ENCODE measurements at places on chromosomes 5 and 9. TPM values are rescaled to one million over a fixed set of nuclear protein-coding genes. Genes with fewer than 3 reads are reported as not detected.

GRCh38 chr5:107630184-107630583 lies 40.6 kb downstream of the EFNA5 start:
- DNase-seq, result no peak

ADAMTSL2 gene
- total RNA-seq, result 0.61 TPM

- DNase-seq, result no peak
Observed at GRCh38 chr5:143205883-143206195, 197.6 kb downstream of the NR3C1 start.

PLPPR1 gene
- 1.8 TPM for total RNA-seq

GRCh38 chr9:36632892-36633291 lies 60.2 kb downstream of the MELK start:
- no peak for DNase-seq

DNA sequence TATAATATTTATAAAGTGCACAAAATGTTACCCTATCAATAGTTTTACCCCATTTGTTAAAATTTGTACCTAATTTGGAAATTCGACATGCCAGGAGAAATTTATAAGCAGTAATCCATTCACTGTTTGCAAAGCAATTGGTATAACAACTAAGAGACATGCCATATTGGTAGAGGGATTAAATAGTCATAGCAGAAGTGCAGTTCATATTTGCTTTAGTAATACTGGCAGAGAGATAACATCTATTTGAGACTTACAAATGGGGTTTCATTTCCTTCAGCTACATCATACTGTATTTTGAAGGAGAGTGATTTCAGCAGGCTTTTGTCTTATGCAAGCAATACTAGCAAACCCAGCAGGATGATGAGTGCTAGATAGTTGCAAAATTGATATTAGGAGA lies 610.4 kb upstream of the CDH10 start:
- DNase-seq, result no peak

GRCh38 chr9:14779566-14780022 lies 57.1 kb upstream of the CER1 start:
- DNase-seq, result no peak

HK3 gene
- total RNA-seq, result not detected

SLIT3 gene
- total RNA-seq, result 0.75 TPM

DNA sequence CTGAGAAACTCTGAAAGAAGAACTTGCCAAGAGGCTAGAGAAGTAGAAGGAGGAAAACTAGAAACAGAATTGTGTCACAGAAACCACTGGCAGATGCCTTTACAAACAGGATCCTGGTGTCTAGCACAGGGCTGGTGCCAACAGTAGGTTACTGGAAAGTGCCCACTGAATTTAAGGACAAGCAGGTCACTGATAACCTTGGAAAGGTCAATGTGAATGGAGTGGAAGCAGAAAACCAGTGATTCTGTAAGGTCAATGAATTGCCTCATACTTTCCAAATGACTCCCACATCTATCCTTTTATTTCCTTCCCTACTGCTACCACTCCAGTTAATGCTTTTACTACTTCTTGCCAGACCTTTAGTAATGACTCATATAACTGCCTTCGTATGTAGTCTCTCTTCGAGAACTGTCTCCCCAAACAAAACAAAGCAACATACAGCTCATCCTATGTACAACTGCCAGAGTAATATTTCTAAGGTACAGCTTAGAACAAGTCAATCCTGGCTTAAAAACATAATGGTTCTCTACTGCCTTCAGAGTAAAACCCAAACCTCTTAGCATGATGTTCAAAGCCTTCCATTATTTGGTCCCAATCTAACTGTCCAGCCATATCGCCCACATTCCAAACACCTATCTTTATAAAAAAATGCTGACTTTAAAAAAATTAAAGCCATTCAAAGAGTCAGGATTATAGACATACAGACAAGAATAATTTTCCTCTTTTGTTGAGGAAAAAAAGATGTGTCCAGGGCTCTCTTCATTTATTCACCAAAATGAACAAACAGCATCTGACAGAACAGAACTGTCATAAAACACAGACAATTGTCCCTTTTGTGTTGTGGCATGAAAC lies 52.5 kb downstream of the NR3C1 start:
- no peak for DNase-seq

DNA sequence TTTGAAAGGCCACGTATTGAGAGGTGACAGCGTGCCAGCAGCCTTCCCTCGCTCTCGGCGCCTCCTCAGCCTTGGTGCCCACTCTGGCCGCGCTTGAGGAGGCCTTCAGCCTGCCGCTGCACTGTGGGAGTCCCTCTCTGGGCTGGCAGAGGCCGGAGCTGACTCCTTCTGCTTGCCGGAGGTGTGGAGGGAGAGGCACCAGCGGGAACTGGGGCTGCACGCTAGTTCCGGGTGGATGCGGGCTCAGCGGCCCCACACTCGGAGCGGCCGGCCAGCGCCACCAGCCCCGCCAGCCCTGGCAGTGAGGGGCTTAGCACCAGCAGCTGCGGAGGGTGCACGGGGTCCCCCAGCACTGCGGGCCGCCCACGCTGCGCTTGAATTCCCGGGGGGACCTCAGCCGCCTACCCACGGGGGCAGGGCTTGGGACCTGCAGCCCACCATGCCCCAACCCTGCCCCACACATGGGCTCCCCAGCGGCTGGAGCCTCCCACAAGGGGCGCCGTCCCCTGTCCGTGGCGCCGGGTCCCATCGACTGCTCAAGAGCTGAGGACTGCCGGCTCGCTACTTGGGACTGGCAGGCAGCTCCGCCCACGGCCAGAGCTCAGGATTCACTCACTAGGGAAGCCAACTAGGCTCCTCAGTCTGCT lies 4.4 kb upstream of the OTULINL start:
- DNase-seq, result peak; percentile 54

IL5 gene
- not detected for total RNA-seq

DNA sequence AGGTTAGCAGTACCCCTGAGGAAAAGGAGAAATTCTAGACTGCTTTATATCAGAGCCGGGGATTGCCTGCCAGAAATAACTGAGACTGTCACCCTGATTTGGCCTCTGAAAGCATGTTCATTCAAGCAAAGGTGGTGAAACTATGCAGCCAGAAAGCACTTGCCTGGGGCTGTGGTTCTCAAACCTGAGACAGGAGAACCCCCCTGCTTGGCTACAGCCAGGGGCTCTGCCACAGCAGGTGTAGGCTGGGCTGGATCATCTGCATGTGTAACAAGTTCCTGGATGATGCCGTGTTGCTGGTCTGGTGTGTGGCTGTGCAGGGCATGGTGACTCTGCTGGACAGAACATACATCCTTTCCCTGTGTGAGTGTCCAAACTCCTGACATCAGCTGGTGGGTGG lies 157.8 kb downstream of the NXNL2 start:
- DNase-seq, result no peak

DNA sequence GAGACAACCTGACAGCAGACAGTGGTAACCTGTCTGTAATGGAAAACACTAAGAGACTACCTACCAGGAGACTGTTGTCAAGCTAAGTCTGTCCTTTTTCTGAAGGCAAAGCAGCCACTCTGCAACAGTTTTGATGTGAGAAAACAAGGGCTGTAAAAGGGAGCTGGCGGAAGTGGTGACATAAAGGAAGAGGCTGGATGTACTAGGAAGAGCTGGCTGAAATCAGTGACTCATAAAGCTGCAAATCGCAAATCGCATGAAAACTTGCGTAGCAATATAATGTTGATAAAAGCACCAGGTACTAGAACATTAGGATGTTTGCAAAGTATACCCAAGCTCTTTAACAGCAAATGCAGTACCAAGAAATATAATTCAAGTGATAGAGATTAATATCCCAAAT lies 1.4 kb downstream of the NSUN2 start:
- no peak for DNase-seq

ADAMTS12 gene
- 6.2 TPM for total RNA-seq

DNA sequence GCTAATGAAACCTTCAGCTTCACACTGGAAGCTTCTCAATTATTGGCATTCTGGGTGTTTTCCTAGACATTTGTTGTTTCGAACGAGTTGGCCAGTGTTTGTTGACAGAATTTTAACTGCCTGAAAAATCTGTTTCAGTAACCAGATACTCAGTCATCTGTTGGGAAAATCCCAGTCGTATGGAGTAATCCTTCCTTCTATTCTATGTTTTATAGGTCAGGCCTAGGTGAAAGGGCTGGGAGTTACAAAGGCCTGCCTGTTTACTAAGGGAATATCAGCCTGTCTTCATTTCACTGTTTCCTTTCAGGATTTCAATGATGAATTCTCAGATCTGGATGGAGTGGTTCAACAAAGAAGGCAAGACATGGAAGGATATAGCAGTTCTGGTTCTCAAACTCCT lies 59.9 kb downstream of the GRAMD2B start:
- no peak for DNase-seq

CREBRF gene
- total RNA-seq, result 2.7 TPM

DNA sequence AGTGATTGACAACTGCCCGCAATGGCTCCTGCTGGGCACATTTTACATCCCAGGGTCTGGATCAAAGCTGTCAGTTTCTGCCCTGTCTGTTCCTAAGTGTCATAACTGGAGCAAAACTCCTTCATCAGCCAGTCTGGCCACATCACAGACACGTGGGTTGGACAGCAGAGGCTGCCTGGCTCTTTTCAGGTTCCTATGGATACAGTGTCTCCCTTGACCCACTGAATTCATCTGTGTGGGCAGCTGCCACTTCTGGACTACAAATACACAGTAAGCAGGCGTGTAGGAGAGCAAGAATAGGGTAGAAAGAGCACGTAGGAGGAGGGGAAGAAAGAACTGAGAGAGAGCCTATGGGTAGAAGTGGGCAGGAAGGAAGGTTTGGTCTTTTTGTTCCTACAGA lies 238.0 kb downstream of the ENC1 start:
- no peak for DNase-seq

- DNase-seq, result no peak
Observed at GRCh38 chr9:110933350-110934001, 104.8 kb downstream of the LPAR1 start.

GRCh38 chr5:59782856-59783255 lies 110.7 kb downstream of the PDE4D start:
- no peak for DNase-seq

GRCh38 chr5:146447734-146448380 lies 724 bp downstream of the TCERG1 start:
- DNase-seq, result no peak

DNA sequence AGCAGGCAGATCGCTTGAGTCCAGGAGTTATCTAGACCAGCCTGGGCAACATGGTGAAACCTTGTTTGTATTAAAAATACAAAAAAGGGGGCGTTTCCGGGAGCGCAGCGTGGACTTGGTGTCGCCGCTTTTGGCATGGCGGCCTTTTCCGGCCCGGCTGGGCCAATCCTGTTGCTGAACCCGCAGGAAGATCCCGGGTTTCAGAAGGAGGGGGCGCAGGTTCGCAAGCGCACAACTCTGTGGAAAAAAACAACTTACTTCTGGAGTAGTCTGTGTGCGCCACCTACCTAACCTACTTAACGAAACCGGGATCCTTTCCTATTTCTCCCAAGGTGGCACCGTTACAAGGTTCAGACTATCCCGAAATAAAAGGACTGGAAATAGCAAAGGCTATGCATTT lies 198.6 kb downstream of the MSX2 start:
- DNase-seq, result peak; percentile 62

DNA sequence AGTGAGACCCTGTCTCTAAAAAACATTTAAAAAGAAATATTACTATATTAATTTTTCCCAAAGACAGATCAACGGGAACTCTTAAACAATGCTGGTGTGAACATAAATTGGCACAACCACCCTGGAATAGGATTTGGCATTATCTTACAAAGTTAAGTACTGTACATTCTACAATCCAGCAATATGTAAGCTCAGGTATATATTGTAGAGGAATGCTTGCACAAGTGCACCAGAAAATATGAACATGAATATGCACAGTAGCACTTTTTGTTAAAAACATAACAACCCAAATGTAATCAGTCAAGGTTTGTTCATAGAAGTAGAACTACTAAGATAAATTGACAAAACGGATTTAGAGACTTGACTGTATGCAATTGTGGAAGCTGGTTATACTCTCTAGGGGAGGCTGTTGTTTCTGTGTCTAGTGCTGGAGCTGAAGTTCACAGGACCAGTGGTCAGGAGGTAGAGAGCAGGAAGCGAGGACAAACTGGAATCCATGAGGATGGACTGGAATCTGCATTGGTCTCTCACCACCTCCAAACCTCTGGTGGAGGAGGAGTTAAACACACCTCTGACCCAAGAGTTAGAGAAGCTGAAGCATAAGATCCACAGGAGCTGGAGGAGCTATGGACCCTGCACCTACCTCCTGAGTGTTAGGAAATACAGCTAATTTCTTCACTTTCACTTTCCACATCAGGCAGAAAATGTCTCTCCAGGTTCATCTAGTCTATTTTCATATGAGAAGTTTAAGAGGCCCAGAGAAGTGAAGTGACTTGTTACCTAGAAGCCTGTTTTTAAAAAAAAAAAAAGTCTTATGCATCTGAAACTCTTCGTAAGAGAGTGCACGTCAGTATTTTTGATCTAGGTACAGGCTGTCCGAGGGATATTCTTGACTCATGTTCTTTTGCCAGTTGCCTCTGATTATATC lies 20.3 kb upstream of the RIC1 start:
- no peak for DNase-seq

DNA sequence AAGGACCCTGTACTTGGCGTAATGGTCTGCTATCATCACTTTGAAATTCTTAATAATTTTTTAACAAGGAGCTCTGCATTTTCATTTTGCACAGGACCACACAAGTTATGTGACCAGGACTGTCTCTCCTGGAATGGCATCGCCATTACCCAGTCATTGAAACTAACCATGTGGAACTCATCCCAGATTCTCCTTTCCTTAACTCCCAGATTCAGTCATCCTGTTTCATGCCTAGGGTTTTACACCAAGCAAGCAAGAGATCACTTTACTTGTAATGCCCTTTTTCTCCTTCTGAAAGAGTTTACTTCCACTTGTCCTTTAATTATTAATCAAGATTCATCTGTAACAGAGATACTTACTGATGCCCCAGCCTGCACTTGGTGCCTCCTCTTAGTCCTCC lies 12.0 kb downstream of the FRMD3 start:
- DNase-seq, result no peak

DNA sequence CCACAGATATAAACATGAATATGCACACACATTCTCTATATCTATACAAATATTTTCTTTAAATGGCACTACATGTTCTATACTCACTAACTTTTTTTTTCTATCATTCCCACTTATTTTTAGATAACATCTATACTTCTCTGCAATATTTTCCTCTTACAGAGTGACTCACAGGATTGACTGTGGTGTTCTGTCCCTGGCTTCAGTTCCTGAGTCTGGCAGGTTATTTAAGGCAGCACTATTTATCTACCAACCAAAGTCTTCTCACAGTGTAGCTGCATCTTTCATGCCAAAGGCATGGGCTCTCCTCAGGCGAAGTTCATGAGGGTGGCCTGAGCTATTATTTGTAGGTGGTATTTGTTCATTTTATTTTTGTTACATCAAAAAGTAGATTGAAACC lies 409.0 kb downstream of the PRR16 start:
- no peak for DNase-seq

DNA sequence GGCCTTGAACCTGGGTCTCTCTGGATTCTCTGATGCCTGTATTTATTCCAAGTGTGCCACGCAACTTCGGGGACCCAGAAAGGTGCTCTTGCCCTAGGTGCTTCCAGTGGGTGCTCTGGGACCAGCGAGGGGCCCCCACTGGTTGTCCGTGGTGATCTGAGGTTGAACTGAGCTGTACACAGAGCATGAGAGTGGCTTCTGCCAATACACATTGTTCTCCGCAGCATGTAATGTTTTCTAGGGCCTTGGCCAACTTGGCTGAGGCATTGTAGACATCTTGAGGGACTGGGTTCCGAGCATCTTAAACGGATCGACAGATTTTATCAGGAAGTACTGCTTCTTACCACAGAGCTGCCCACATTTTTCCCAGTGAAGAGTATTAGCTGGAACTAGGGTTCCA lies 117.9 kb downstream of the MTX3 start:
- DNase-seq, result no peak

PTGES gene
- total RNA-seq, result 2.4 TPM

Data from H9 (cell line).